ENCODE measurements at places on chromosomes 12 and 14. TPM values are rescaled to one million over a fixed set of nuclear protein-coding genes. Genes with fewer than 3 reads are reported as not detected.
A peak's percentile ranks its signal among the peaks of the same experiment; 100 is the strongest.

OAS2 gene
- 6.9 TPM for polyA plus RNA-seq

TOX4 gene
- polyA plus RNA-seq: 101 TPM

GLS2 gene
- 6.0 TPM for polyA plus RNA-seq

KCNH3 gene
- polyA plus RNA-seq: 30.6 TPM

DNA sequence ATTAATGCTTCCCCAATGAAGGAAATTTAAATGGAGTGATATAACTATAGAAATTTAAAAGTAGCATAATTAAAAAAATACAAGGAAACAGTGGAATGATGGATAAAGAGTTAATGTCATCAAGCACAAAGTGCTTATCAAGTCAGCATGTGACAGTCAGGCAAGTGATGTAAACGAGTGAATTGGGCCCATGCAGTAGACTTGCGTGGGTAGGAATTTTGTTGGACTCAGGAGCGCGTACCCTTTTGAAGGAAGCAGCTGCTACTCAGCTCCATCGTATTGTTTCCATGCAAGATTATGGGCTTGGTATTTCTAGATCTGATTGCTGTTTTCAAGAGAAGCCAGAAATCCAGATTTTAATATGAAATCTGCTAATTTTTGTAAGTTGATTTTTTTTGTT lies 4.4 kb upstream of the DYRK4 start:
- DNase-seq: no peak

- DNase-seq: peak; percentile 81
Observed at GRCh38 chr12:55142669-55143565, 16.7 kb downstream of the OR9K2 start.

ERBB3 gene
- 23.5 TPM for polyA plus RNA-seq

ULK1 gene
- 32.7 TPM for polyA plus RNA-seq

GRCh38 chr14:60154671-60155070 lies 10.5 kb downstream of the DHRS7 start:
- no peak for DNase-seq

GRCh38 chr14:74919421-74920165 lies 3.5 kb downstream of the RPS6KL1 start:
- no peak for DNase-seq

RNFT2 gene
- polyA plus RNA-seq: 16.3 TPM

- no peak for DNase-seq
Observed at GRCh38 chr12:41917938-41918341, 226.7 kb downstream of the GXYLT1 start.

ZNF140 gene
- polyA plus RNA-seq: 10.1 TPM

TGM1 gene
- 1.8 TPM for polyA plus RNA-seq

GRCh38 chr14:83860631-83861155 lies 1669.3 kb upstream of the FLRT2 start:
- no peak for DNase-seq

PDE3A gene
- polyA plus RNA-seq: 0.75 TPM

PPP1R36 gene
- polyA plus RNA-seq: 0.31 TPM

BCL11B gene
- polyA plus RNA-seq: 1.6 TPM

DNA sequence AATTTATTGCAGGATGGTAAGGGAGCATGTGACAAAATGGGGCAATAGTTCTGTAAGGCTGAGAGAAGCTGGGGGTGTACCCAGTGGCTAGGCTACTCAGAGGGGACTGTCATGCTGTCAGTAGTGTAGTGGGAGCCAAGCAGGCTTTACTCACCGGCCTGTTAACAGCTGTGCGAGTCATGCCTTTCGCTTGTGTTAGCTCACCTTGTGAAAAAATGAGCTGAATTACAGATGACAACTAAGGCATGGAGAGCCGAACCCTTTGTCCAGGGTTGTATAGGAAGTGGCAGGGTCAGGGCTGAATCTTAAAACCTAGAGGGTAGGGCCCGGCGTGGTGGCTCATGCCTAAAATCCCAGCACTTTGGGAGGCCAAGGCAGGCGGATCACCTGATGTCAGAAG lies 37.9 kb downstream of the SH2B3 start:
- DNase-seq: no peak

DNA sequence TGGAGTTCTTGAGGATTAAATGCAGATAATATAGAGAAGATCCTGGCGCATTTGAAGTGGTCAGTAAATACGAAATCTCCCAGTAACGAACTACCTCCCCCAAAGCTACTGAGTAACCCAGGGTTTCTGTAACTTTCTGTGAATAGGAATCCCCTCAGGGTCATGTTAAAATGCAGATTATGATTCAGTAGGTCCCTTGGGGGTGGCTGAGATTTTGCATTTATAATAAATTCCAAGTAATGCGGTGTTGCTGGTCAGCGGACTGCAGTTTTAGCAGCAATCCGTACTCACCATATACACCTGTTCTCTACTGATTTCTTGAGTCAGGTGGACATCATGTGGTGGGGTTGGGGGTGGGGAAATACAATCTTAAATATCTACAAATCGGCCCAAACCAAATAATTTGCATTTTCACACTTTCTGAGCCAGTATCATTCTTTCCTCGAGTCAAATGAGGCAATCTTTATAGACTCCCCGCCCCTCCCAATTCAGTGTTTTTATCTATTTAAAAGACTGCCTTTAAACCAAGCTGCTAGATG lies 868 bp downstream of the SPATA7 start:
- DNase-seq: peak; percentile 55

DNA sequence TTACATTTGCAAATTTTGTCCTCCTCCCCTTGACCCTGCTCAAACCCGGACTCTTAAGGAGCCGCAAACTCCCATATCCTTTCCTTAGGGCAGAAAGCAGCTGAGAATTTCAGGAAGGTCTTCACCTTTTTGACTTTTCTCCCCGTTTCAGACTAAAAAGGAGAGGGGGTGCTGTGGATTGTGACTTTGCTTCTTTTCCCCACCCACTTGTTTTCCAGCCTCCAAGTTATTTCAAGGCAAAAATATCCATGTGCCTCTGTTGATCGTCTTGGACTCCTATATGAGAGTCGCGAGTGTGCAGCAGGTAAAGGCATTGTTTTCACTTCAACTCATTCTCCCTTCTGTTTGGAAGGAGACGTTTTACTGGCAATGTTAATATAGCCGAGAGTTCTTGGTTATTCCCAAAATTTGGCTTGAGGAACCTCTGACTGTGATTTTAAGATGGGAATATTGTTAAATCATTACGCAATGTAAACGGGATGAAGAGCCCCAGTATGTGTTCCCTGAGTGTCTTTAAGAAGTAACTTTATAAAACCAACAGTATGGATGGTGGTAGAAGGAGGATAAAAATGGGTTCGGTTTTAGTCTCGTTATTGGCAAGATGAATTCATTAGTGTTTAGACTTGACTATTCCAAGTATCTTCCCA lies 663 bp downstream of the LRRK2 start:
- DNase-seq: no peak

- DNase-seq: peak; percentile 18
Observed at GRCh38 chr14:21852061-21852664, 178.5 kb upstream of the OR4E1 start.

DNA sequence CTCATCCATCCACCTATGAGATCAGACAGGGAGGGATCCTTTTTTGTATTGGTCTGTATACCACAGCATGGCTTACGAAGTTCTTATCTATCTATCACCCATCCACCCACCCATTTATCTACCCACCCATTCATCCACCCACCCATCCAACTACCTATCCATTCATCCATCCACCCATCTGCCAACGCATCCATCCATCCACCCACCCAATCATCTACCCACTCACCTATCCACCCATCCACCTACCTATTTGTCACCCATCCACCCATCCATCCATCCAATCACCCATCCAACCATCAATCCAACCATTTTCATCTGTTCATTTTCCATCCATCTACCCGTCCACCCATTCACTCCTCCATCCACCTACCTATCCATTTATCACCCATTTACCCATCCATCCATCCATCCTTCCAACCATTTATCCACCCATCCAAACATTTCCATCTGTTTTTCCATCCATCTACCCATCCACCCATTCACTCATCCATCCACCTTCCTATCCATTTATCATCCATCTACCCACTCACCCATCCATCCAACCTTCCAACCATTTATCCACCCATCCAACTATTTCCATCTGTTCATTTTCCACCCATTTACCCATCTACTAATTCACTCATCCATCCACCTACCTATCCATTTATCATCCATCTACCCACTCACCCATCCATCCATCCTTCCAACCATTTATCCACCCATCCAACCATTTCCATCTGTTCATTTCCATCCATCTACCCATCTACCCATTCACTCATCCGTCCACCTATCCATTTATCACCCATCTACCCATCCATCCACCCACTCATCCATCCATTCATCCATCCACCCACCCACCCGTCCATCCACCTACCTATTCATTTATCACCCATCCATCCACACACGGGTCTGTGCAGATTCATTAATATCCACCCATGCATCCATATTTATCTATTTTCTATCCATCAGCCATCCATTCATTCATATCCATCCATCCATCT lies 13.3 kb downstream of the SDS start:
- no peak for DNase-seq

DNA sequence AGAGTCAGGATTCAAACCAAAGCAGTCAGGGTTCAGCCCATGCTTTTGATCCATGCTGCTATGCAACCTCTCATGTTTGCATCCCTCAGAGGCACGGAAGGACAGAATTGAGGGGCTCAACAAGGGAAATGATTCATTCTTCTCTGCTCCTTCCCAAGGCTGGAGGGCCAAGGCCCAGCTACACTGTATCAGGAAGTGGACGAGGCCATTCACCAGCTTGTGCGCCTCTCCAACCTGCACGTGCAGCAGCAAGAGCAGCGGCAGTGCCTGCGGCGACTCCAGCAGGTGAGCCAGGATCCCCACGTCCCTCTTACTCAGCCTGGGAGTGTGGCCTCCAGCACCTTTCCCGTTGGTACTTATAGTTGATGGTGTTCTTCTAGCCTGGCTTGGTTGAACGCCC lies 8.6 kb downstream of the ARHGEF40 start:
- DNase-seq: no peak

PIWIL1 gene
- polyA plus RNA-seq: not detected

ARHGEF25 gene
- 47.2 TPM for polyA plus RNA-seq

- peak; percentile 9 for DNase-seq
Observed at GRCh38 chr12:10716704-10717315, 6.3 kb downstream of the YBX3 start.

RNASE4 gene
- 1.2 TPM for polyA plus RNA-seq

DNA sequence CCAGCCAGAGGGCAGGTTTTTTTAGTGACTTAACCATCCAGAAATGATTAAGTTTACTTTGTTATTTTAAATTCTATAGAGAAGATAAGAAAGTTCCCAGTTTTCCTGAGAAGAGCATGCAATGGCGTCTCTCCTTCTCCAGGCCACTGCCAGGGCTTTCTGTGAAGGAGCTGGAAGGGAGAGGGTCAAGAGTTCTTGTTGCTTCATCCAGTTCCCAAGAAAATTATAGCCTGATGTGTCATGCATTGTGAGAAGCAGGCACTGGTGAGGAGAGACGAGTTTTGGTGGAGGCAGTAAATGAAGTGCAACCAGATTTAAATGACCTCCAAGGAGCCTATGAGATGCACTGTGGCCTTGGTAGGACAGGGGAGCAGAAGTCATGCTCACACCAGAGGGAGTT lies 14.2 kb downstream of the ELK3 start:
- DNase-seq: no peak

DNA sequence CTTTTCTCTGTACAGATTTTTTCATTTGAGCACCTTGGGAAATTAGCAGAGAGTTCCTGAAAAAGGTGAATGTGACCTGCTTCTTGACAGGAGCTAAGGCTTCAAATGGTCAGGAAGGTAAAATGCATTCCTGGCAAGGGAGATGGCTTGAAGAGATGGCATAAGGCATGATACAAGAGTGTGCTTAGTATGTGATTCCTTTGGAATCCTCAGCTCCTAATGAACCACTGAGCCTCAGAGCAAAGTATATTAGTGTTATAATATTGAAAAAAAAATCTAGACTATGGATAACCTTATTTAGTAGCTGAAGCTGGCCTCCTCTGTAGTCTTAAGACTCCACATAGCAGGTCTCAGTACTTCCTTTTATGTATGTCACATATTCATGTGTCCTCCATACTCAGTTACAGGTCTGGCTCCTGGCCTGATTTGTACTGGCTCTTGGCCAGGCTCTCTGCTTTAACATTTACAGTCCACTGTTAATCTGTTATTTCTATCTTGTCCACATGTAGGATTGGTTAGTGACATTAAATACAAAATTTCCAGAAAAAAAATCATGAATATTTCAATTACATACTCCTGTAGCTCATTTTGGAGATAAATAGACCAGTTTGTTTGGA lies 17.9 kb downstream of the TOGARAM1 start:
- DNase-seq: no peak

DNA sequence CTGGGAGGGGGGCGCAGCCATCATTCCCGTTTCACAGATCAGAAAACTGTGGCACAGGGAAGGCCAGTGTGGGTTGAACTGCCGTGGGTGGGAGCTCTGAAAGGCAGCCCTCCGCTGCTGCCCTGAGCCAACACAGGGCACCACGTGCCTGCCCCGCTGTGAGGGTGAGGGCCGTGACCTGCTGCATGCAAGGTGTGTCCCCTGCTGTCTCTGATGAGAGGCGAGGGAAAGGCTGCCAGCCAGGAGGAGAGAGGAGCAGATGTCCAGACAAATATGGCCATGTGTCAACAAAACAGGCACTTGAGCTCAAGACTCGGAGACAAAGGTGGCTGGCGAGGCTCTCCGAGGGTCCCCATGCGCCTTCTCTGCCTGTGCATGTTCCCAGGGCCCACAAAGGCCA lies 108.8 kb downstream of the RBM19 start:
- no peak for DNase-seq

RAB15 gene
- 28.0 TPM for polyA plus RNA-seq

TTC6 gene
- polyA plus RNA-seq: 0.68 TPM

PLEKHH1 gene
- 43.3 TPM for polyA plus RNA-seq

KIF21A gene
- 10.6 TPM for polyA plus RNA-seq

DNA sequence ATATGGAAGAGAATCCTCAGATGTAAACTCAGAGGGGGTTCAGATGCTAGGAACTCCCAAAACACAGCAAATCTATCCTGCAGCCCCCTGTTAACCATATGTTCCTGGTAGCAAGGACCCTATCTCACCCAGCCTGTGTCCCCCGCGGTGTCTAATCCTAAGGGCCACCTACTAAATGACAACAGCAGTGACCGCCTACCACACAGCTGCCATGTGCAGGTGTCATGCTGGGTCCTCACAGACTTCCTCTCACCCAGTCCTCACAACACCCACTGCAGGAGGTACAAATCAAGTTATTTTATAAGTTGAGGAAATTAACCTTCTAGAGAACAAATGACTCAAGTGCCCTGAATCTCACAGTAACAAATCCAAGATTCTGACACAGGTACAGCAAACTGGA lies 73.9 kb downstream of the ITPK1 start:
- DNase-seq: no peak

BCL2L14 gene
- polyA plus RNA-seq: not detected

DNA sequence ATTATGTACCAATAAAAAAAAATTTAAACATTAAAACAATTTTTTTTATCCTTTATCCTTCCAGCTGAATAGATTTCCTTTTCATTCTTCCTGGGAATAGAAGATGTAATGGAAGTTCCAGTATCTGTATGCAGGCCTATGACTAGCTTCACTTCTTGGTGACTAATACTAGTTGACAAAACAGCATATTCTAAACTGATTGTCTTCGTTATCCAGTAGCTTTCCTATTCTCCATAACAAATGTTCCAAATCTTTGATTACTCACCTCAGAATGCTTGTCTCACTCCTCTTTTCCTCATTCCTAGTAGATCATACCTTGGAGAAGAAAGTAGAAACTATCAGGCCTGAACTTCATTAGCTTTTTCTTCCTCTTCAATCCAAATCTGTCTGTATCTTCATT lies 70.7 kb downstream of the PLEKHA5 start:
- no peak for DNase-seq

Measured in brain (organoid and tissue), 16 donors.